GM19239 (cell line): ENCODE measurements at places on chromosomes 1 and 21.

DNA sequence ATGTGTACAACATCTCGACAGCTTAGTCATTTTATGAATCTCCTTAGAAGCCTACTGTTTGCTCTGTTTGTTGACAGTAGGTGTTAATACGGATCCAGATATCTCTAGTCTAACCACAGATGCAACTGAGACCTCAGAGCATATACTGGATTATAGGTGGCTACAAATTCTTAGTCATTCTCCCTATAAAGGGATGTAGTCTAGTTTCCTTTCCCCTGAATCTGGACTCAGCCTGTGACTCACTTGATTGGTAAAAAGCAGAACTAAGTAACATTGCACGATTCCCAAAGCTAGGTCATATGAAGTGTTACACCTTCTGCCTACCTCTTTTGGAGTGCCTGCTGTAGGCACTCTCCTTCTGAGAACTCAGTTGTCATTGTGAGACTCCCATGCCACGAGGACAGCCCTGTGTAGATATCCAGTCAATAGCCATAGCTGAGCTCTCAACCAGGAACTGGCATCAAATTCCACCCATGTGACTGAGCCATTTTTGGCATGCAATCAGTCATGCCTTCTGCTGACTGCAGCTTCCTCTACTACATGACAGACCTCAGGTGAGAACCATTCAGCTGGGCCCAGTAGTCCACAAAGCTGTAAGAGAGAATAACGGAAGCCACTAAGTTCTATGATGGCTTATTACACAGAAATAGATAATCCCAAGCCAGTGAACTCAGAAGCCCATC is 135.9 kb upstream of the CHRM3 start:
- DNase-seq: no peak

DNA sequence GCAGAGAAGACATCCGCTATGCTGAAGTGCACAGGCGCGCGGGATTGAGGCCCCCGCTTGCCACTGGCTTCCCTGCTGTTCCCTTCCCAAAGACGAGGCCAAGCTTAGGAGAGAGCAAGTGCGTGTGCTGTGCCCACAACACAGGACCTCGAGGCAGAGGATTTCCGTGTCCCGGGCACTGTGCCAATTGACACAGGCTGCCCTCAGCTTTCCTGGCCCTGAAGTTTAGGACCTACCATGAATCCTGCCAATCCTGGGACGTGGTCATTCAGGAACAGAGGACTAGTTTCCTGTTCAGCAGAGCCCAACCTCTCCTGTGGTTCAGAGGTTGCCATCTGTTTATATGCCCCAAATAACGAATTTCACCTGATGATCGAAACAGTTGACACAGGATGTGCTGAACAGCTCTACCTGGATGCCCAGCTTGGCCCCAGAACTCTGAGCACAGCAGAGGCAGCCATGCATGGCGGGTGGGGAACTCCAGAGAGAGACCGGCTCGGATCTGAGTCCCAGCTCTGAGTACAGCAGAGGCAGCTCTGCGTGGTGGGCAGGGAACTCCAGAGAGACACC is 22.0 kb downstream of the SLC37A1 start:
- no peak for DNase-seq

DNA sequence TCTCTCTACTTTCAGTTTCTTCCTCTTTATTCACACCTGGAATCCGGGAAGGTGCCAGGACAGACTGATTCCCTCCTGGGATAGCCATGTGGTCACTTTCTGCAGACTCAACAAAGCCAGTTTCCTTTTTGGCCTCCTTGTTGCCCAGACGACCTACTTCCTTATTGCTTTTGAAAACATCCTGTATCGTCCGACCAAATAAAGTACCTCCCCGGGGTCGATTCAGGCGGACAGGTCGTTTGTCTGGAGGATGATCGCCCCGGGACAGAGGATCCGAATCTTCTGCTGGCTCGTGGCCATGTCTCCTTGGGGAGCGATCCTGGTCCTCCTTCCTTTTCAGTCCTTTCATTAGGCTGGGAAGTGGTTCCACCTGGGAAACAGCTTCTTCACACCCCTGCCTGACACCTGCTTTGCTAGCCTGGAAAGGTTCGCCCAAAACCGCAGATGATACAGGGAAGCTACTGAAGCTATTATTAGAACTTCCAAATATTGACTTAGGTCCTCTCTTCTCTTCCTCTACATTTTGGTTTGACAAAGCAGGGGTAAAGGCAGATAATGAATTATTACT is 1.2 kb downstream of the MCM3AP start:
- no peak for DNase-seq

DNA sequence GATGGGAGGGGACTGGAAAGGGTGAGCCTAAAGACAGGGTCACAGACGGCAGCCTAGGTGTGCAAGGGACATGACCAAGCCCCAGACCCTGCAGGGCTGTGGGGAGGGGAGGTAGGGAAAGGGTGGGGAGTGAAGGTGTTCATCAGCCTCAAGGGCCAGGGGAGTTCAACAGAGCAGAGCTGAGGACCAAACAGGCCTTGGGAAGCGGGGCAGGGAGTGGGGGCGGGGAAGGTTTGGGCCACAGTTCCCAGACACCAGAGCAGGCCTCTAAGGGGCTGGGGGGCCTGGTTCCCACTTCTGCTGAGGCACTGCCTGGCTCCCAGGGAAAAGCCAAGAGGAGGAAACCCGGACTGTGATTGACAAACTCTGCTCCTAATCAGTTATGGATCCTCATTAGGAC is 456.3 kb downstream of the MATN1 start:
- no peak for DNase-seq

- no peak for DNase-seq
Measured at GRCh38 chr1:155983191-155984024, 5.1 kb upstream of the ARHGEF2 start.

GRCh38 chr1:8424539-8425116 is 106.7 kb downstream of the SLC45A1 start:
- DNase-seq: no peak

DNA sequence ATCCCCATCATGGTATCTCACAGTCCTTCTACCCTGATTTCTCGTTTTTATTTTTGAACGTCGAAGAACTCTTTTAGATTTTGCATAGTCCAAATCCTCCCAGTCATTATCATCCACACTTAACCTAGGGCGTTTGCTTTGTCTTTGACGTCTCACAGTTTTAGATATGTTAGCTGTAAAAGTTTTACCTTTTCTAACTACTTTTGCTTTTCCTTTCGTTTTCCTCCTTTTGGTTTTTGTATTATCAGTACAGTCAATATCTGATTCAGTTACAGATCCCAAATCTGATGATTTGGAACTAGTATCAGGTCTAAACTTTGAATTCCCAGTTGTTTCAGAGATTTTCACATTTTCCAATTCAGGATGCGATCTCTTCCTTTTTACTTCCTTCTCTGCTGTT is 13.1 kb upstream of the PSMG1 start:
- DNase-seq: no peak

DNA sequence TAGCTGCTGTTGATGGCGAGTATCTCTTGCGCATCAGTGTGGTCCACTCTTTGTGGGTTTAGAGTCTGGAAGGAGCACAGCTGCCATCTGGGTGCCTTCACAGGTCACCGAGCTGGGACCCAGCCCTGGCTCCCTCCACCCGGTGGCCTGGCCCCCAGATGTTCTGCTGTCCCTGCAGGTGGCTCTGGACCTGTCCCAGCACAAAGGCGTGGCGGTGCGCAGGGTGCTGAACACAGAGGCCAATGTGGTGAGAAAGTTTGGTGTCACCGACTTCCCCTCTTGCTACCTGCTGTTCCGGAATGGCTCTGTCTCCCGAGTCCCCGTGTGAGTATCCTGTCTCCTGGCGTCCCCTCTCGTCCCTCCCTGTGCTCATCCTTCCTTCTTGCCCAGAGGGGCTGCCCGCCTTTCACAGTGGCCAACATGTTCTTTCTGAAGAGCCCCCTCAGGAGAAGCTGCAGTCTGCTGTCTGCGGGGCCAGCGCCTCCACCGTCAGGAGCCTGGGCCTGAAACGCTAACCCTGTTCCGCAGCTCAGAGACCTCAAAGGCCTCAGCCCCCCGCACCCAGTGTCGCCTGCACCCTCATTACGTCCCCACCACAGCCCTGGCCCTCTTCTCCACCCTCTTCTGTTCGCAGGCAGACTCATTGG is 27.4 kb downstream of the QSOX1 start:
- no peak for DNase-seq

DNA sequence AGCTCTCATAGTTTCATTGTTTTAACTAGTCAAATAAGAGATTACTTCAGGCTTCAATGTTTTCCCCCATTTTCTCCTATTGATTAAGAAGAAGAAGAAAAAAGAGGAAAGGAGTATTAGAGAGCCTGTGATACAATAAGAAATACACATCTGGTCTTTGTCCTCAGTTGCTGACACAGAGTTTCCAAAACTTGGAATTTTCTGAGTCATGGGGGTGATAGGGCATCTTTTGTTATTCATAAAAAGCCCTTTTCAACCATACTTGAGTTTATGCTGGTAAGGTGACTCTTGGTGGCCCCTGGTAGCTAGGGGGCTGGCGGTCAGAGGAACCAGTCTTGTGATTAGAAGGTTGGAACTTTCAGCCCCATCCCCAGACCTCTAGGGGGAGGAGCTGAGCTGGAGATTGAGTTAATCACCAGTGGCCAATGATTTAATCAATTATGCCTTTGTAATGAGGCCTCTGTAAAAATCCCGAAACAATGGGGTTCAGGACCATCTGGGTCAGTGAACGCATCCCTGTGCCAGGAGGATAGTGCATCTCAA is 28.9 kb upstream of the KLF18 start:
- no peak for DNase-seq

DNA sequence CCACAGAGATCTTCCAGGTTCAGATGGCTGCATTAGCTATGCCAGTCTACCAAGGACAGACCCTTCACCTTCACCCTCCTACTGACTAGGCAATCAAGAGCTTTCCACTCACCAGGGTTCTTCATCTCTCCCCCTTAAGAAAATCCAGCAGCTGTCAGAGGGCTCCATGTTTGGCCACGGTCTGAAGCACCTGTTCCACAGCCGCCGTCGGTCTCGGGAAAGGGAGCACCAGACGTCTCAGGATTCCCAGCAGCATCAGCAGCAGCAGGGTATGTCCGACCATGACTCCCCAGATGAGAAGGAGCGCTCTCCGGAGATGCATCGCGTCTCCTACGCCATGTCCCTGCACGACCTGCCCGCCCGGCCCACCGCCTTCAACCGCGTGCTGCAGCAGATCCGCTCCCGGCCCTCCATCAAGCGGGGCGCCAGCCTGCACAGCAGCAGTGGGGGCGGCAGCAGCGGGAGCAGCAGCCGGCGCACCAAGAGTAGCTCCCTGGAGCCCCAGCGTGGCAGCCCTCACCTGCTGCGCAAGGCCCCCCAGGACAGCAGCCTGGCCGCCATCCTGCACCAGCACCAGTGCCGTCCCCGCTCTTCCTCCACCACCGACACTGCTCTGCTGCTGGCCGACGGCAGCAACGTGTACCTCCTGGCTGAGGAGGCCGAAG is 13.8 kb downstream of the TMCC2 start:
- no peak for DNase-seq

DNA sequence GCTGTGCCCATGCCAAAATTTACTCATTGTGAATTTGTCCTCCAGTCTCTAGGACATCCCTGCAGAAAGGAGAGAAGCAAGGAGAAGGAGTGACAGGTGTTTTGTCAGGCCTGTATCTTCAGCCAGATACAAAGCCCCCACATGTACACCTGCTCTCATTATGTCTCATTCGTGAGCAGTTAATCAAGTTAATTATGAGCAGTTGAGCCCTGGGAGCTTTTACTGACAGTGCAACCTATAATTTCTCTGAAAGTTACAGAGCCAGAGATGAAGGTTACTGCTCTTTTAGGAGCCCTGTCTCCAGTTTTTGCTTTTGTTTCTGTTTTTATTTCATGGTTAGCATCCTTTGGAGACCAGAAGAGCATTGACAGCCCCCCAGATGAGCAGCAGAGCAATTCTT is 5.0 kb upstream of the ILDR2 start:
- DNase-seq: no peak

DNA sequence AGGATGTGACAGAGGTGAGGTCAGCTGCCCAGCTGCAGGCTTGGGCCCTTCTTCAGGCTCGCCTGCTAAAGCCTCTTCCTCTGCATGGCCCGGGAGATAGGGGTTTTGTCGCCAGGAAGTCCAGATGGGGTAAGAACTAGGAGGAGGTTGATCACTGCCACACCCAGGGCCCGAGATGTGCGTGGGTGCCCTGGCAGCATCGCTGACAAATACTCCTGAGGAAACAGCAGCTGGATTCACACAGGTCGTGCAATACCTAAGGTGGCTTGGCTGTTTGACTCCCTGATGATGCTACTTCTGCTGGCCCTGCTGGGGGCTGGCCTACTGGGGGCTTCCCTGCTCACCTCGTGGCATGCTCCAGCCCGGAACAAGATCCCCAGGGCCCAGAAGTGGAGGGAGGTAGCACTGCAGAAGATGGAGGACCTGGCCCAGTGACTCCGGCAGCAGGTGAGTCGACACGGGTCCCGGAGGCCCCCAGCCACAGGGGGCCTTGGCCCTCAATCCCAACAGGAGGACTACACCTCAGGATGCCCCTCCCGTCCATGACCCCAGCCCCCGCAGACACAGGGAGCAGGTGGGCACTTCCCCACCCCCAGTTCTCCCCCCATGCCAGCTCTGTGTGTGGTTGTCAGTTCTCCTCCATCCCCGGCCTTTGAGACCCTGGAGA is 29.6 kb downstream of the FAAH start:
- no peak for DNase-seq

DNA sequence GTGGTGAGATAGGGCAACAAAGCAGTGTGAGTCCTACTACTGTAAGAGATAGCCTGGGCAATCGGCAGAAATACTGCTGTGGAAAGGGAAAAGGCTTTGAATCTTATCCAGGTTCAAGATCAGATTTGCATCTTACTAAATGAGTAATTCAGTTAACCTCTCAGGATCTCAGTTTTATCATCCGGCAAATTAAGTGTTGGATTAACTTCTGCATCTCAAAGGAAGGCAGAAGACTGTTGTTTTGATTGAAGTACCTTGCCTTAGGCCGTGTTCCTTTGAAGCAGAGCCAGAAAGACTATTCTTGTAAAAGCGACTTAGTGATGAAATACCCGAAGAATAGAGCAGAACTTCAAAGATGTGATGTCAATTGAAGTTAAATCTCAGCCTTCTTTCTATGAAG is 612.9 kb upstream of the USP24 start:
- no peak for DNase-seq

- DNase-seq: no peak
Measured at GRCh38 chr1:159612211-159612885, 24.7 kb downstream of the APCS start.

- DNase-seq: no peak
Measured at GRCh38 chr21:43781846-43782245, 5.7 kb upstream of the CSTB start.

GRCh38 chr1:171801487-171801891 is 20.0 kb downstream of the METTL13 start:
- no peak for DNase-seq

GRCh38 chr1:37922767-37923550 is 23.9 kb downstream of the INPP5B start:
- no peak for DNase-seq

GRCh38 chr1:30950700-30951099 is 42.1 kb upstream of the SDC3 start:
- no peak for DNase-seq

- DNase-seq: no peak
Measured at GRCh38 chr1:101050869-101051268, 25.3 kb upstream of the DPH5 start.

- no peak for DNase-seq
Measured at GRCh38 chr1:198499588-198499987, 40.9 kb downstream of the ATP6V1G3 start.

- no peak for DNase-seq
Measured at GRCh38 chr1:115323366-115324004, 14.6 kb downstream of the NGF start.
